ENCODE measurements at places on chromosomes 5 and 9.
A peak's percentile ranks its signal among the peaks of the same experiment; 100 is the strongest.

GRCh38 chr9:94623253-94623652 lies 16.1 kb downstream of the FBP1 start:
- DNase-seq = no peak

DNA sequence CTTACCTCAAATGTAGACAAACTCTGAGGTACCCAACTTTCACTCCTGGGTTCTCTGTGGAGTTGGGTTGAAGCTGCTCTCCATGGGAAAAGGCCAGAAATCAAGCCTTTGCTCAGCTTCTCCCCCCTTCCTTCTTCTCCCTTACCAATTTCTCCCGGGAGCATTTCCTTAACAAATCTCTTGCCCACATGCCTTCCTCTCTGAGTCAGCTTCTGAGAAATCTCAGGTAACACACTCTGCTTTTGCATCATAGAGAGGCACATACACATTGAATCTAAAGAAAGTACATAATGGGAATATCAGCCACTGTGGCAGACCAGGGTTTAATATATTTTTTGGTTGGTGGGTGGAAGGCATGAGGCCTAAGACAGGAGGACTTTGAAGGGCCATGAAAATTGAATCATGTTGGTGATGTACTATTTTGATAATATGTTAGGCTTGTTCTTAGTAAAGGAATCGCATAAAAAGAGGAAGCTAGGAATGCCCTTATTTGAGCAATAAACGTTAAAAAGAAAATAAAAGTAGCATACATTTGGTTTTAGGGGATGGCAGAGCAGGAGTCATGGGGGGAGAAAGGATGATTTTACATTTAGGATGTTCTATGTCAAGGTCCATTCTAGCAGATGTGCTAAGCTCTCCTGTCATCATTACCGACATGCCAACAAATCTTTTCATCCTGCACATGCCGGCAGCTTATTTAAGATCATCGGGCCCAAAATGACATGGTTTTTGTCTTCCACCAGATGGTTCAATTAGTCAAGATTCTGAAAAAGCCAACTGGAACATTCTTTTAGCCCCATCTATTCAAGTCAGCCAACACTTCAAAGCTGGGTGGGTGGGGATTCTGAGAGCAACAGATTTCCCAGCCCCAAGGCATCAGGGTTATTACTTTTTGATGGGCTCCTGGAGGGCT lies 199.5 kb upstream of the CLINT1 start:
- no peak for DNase-seq

- no peak for DNase-seq
These were observed 5.2 kb upstream of the HDHD3 start for GRCh38 chr9:113381909-113382411.

DNA sequence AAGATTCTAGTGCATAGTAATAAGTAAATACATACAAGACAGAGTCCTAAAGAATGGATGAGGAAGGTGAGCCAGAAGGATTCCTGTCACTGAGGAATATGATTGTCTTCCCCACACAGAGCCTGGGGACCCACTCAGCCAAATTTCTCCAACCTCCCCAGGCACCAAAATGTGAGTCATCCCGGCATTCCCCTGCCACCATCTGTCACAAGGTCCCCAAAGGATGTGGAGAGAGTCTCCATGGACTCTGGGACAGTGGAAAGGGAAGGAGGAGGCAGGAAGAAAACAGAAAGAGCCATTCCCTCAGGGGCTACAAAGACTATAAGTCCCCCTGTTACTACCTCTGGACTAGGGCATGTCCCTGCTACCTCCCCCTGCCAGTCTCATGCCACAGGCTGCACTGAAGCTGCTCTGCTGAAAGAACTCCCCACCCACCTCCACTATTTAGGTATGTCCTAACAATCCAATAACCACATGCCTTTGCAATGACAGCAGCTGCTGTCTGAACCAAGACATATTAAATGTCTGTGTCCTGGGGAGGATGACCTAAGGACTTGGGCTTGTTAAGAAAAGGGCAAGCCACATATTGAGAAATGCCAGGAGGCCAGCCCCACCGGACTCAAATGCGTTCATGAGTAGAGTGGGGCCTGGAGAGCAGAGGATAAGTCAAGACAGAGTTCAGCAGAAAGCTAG lies 10.7 kb upstream of the OR5C1 start:
- no peak for DNase-seq

DNA sequence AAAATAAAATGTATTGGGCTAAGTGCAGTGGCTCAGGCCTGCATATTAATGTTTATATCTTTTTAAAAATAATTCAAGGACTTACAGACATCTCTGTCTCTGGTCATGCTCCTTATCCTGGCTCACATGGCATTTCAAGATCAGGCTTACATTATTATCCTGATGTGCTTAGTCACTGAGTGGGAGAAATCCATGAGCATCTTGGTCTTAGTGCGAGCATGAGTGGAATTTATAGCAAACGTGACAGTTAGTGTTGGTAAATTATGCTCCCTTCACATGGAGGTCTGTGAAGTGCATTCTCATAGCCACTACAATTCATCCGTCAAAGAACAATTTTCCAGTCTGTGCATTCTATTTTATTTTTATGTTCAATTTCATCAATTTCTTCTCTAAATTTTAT lies 237.8 kb upstream of the EDIL3 start:
- DNase-seq = no peak

DNA sequence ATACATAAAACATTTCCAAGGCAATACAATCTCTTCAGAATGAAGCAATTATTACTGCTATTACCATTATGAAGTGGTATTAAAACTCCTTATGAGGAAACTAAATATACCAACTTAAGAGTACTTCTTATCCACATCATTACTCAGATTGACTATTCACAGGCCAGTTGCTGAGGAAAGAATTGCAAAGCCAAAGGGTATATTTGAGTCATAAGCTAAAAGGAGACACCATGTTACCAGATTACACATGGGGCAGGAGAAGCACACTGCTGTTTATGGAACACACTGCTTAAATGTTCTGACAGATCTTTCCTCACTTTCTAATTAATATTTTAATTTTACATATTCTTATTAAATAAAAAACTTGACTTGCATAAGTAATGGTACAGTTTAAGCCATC lies 1726.4 kb upstream of the NUDT12 start:
- no peak for DNase-seq

GRCh38 chr9:114096041-114096511 lies 3.0 kb downstream of the KIF12 start:
- DNase-seq = no peak

DNA sequence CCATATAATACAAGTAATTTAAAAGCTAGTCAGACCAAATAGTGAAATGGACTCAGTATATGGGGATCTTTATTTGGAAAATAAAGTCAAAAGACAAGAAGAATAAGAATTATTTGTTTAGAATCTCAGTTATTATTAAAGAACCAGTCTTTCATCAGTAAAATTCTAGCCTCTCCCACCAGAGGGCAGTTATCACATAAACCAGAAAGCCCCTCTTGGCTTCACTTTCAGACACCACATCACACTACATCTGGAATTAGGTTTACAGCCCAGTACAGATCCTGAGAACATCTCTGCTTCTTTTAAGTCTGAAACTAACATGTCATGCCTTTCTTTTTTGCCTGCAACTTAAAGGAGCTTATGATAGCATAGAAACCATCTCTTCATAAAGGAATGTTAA lies 12.2 kb upstream of the HSPB3 start:
- DNase-seq = peak; percentile 52

GRCh38 chr9:18438300-18438925 lies 35.5 kb upstream of the ADAMTSL1 start:
- DNase-seq = no peak

DNA sequence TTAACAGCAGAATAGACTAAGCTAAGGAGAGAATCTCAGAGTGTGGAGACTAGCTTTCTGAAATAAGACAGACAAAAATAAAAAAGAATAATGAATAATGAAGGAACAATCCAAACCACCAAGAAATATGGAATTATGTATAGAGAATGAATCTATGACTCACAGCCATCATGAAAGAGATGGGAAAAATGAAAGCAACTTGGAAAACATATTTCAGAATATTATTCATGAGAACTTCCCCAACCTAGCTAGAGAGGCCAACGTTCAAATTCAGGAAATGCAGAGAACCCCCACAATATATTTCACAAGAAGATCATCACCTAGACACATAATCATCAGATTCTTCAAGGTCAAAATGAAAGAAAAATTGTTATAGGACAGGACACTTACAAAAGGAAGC lies 349.0 kb upstream of the MPDZ start:
- DNase-seq = no peak

- DNase-seq = no peak
These were observed 72.4 kb upstream of the GNAQ start for GRCh38 chr9:78103971-78104433.

- no peak for DNase-seq
These were observed 25.9 kb downstream of the CTSL start for GRCh38 chr9:87751868-87752267.

DNA sequence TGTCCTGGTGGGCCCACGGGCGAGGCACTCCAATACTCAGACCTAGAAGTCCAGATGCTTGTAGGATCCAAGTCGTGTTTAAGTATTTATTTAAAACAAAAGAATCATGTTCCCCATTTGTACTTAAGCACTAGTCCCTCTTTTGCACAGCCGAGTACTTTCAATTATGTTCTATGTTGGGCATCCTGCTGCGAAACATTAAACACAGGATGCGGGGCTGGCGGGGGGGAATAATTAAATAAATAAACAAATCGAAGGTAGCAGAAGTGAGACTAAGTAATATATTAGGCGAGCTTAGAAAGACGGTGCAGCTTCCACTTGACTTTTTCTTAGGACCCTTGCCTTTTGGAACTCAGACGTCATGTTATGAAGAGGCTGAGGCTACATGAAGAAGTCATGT lies 1129.2 kb upstream of the ACO1 start:
- DNase-seq = no peak

GRCh38 chr5:31847354-31847753 lies 208.4 kb downstream of the PDZD2 start:
- no peak for DNase-seq

GRCh38 chr5:153373130-153373498 lies 117.4 kb upstream of the GRIA1 start:
- no peak for DNase-seq

DNA sequence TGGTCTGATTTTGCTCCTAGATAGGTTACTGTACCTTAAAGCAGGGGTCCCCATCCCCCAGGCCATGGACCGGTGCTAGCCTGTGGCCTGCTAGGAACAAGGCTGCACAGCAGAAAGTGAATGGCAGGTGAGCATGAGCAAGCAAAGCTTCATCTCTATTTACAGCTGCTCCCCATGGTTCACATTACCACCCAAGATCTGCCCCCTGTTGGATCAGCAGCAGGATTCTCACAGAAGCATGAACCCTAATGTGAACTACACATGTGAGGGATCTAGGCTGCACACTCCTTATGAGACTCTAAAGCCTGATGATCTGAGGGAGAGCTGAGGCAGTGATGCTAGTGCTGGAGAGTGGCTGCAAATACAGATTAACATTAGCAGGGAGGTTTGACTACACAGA lies 78.1 kb downstream of the DRD1 start:
- no peak for DNase-seq

- DNase-seq = no peak
These were observed 4.2 kb downstream of the TRIM7 start for GRCh38 chr5:181200816-181201215.

DNA sequence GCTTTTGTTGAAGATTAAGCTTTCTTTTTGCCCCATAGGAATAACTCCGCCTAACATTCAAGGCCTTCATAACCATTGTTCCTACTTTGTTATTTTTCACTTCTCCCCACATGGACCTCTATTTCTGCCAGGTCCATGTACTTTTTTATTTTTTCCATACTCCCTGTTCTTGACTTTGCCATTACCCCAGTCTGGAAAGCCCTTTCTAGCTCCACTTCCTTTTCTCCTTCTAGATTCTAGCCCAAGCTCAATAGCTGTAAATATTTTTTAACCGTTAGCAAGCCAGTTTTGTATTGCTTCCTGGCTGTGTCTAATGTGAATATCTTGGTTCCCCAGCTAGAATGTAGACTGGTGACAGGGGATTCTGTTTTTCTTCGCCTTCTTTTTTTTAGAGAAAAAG lies 26.1 kb downstream of the NCBP1 start:
- DNase-seq = no peak

DNA sequence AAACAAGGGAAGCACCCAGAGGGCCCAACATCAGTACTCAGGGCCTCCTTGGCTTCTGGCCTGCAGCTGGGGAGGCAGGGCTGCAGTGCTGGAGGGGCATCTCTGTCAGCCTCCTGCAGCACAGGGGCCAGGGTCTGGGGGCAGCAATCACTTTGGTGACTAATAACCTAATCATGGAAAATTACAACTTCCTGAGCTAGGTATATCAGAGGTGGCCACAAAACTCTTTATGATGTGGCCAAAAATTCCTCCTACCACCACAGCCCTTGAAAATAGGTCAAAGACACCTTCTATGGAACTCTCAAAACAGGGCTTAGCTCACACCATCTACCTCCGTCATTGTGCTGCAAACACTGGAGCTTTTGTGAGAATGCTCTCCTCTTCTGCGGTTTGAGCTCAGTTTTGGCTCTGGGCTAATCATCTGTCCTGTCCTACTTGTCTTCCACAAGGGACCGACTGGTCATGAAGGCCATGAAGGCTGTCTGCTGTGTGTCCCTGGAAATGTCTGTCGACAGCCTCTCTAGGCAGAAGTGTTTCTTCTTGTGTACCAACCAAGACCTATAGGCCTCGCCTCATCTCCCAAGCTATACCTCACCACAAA lies 28.6 kb downstream of the CSF2 start:
- no peak for DNase-seq

DNA sequence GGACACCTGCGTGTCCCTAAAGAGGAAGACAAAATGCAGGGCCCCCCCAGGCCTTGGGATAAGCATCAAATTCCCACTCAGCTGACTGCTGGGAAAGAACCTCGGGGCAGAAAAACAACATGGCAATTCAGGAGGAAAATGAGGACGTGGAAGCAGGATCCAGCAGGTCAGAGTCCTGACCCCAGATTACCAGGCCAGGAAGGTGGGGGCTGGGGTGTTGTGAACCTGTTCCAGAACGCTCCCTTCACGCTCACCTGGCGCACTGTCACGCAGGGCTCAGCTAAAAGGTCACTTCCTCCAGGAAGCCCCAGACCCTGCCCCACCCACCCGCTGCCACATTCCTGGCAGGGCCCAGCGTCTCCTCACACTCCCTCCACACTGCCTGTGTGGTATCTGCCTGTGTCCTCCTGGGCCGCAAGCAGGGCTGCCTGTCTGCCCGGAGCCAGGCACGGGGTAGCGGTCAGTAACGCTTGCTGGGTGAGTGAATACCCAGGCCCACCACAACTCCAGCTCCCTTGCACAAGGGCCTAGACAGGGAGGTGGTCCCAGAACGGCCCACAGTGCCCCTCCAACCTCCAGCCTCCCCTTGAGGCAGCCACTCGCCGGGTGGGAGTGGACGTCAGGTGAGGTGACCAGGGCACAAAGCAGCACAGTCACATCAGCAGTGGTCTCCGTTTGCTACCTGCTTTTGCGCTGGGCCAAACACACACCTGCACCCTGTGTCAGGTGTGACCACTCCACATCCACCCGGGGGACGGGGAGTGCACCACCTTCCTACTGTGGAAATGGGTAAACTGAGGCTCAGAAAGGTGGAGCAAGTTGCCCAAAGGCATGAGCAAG lies 18.1 kb downstream of the VAV2 start:
- DNase-seq = peak; percentile 63

GRCh38 chr5:34009610-34010009 lies 1.8 kb upstream of the AMACR start:
- DNase-seq = no peak

- DNase-seq = no peak
These were observed 13.5 kb upstream of the TMED7 start for GRCh38 chr5:115639377-115639776.

GRCh38 chr5:137114529-137114928 lies 384.6 kb downstream of the SPOCK1 start:
- DNase-seq = peak; percentile 51

GRCh38 chr9:130770679-130771442 lies 64.2 kb upstream of the ABL1 start:
- DNase-seq = peak; percentile 56

All from dermis microvascular lymphatic vessel endothelial cell (primary cell).